Skeletal muscle tissue (tissue), 5 donors: ENCODE measurements at places on chromosomes 13 and 19. TPM values are rescaled to one million over a fixed set of nuclear protein-coding genes. Genes with fewer than 3 reads are reported as not detected.

Gene IGSF23
- not detected for total RNA-seq

Gene PSG1
- not detected for total RNA-seq

Gene TEKTIP1
- total RNA-seq, result not detected

Gene IER2
- 23.5 TPM for total RNA-seq

Gene ATP4B
- not detected for total RNA-seq

Gene KCNC3
- under 0.01 TPM for total RNA-seq

Gene ZIM2
- total RNA-seq, result 12.0 TPM

Gene PLVAP
- 12.5 TPM for total RNA-seq

Gene PSG6
- total RNA-seq, result not detected

Gene ZNF837
- total RNA-seq, result 0.52 TPM

Gene MAMSTR
- 5.2 TPM for total RNA-seq

Gene RNF225
- not detected for total RNA-seq

Gene R3HDM4
- total RNA-seq, result 30.8 TPM

Gene ETFB
- 52.2 TPM for total RNA-seq

Gene PTGIR
- total RNA-seq, result 3.1 TPM

Gene IL11
- not detected for total RNA-seq

Gene OVOL3
- not detected for total RNA-seq

Gene ZNF709
- total RNA-seq, result 5.7 TPM
